ENCODE measurements at places on chromosomes 7 and 10. TPM values are rescaled to one million over a fixed set of nuclear protein-coding genes. Genes with fewer than 3 reads are reported as not detected.

GRCh38 chr10:75035975-75036708, 75.3 kb upstream of the SAMD8 start:
- no peak for DNase-seq

DNA sequence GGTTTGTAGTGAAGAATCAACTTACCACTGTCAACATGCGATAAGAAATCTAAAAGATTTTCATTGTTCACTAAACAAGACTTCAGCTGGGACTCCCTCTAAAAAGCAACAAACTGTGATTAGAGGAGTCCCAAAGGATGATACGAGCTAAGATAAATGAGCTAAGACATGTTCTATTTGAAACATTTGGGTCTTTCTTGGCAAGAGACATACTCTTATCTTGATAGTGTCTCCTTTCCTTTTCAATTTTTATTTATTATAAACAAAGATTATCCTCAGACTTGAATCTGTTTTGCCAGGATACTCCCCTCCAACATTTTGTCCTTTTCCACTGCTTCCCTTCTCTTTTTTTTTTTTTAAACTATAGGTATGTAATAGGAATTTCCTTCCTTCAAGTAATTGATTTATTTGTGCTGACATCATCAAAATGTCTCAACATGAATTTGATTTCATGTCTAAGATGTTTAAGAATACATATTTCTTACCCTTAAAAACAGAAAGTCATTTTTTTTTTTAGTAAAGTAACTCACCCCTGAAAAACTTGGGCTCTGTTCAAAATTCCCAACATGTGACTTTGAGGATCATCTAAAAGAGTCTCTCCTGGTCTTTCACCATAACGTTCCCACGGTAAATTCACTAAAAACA, 158.4 kb upstream of the NRP1 start:
- no peak for DNase-seq

- DNase-seq: peak; percentile 73
Observed at GRCh38 chr7:128459394-128459878, 3.8 kb downstream of the HILPDA start.

- DNase-seq: no peak
Observed at GRCh38 chr7:19554581-19554980, 154.3 kb downstream of the POLR1F start.

The CCL26 gene
- not detected for total RNA-seq

The FKBP6 gene
- not detected for total RNA-seq

DNA sequence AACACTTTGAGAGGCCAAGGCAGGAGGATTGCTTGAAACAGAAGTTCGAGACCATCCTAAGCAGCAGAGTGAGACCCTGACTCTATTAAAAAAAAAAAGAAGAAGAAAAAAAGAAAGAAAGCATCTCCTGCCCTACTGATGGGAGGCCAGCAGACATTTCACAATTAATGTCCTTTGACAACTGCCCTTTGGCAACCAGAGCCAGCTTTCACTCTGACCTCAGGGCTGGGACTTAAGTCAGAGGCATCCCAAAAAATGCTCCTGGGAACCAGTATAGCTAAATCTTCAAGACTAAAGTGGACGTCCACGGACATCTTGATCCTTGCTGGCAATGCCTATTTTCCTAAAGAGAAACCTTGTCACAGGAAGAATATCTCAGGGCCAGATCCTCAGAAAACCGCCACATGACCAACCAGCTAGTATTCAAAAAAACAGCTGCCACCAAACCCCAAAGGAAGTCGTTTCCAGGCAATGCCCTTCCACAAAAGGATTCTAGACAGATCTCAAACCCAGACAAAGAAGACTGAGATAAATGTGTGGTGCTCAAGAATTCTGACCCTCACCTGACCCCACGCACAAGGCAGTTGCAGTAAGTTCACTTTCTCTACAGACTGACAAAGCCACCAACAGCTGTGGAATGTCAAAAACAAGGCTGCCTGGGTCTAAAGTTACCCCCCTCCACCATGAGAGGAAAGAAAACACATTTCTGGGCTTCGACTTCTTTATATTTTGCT, 18.4 kb downstream of the GFRA1 start:
- DNase-seq: no peak

GRCh38 chr10:35056686-35057085, 33.5 kb downstream of the CUL2 start:
- no peak for DNase-seq

DNA sequence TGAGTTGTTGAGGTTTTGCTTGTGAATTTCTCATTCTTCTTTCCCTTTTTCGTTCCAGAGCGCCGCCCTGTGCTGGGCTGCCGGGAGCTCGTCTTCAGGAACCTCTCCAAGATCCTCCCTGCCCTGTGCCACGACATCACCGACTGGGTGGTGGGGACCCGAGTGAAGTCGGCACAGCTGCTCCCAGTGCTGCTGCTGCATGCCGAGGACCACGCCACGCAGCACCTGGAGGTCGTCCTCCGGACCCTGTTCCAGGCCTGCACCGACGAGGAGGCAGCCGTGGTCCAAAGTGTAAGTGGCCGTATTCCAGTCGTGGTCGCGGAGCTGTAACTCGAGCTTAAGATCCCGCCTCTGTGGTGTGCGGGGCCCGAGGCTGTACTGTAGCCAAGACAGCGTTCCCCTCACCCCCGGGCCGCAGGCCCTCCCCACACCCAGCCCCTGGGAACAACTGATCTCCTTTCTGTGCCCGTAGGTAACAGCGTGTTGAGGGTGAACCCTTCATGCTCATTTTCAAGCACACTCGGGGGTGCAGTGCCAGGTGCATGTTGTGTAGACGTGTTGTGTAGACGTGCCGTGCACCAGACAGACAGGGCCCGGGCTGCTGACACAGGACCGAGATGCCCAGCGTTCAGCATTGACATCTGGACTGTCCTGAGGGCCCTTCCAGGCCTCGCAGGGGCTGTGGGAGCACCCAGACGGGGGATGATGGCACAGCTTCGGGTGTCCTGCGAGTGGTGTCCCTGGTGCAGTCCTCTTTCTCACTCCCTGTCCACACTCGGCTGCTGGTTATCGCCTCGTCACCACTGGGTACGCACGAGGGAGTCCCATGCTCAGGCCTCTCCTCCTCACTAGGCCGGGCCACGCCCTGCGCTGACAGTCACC, 27.7 kb upstream of the PRKAR1B start:
- no peak for DNase-seq

The MYH16 gene
- not detected for total RNA-seq

DNA sequence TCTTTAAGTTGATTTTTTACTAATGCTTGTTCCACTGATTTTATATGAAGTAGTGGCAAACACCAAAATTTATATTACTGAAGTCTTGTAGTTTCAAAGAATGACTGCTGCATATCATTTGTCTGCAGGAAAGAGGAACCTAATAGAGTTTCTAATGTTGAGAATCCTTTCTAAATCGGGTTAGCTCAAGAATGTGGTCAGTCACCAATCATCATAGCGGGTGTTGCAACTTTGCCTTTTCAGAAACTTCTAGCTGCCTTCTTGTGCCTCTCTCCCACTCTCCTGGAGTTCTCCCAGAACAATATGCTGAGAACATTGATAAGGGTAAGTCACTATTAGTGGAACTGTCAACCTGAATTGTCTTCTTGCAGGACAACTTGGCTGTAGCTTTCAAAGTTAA, 524.8 kb upstream of the SORCS1 start:
- no peak for DNase-seq

- no peak for DNase-seq
Observed at GRCh38 chr7:131057015-131057793, 270.5 kb upstream of the MKLN1 start.

All from hematopoietic multipotent progenitor cell (in vitro differentiated cells).